Posterior cingulate gyrus (tissue), 11 donors: ENCODE measurements at places on chromosomes 6 and 20.

- no peak for DNase-seq
Measured at GRCh38 chr20:22768266-22769178, 184.2 kb upstream of the FOXA2 start.

- DNase-seq = no peak
Measured at GRCh38 chr20:32779500-32780211, 17.5 kb downstream of the DNMT3B start.

DNA sequence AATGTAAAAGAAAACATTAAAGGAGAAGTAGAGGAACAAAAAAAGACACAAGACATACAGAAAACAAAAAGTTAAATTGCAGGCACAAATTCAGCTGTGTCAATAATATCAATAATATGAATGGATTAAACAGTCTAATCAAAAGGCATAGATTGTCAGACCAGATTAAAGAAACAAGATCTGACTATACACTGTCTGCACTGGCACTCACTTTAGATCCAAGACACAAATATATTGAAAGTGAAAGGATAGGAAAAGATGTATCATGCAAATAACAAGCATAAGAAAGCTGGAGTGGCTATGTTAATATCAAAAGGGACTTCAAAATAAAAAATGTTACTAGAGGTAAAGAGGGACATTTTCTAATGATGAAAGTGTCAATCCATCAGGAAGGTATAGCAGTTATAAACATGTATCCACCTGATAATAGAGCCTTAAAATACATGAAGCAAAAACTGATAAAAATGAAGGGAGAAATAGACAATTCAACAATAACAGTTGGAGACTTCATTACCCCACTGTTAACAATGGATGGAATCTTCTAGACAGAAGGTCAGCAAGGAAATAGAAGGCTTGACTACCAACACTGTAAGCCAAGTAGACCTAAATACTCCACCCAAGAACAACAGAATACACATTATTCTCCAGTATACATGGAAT is 89.7 kb downstream of the HIVEP1 start:
- DNase-seq = no peak

DNA sequence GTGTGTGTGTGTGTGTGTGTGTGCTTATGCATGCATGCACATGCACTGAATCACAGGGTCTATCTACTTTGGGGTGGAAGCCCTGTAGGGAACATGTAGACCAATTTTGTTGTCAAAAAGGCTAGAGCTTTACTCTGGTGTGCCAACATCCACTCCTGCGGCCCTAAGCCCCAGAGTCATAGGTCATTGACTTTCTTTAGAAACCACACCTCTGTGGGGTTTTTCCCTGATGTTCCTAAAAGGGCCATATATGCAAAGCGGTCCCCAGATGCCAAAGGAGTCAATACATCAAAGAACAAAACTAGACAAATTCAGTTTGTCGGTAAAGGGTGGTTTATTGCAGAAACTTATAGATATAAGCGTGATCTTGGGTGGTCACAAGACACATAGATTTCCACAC is 29.8 kb upstream of the SLC2A12 start:
- no peak for DNase-seq

- no peak for DNase-seq
Measured at GRCh38 chr6:54525731-54526130, 217.5 kb downstream of the TINAG start.

GRCh38 chr20:47278907-47279348 is 77.6 kb downstream of the ZMYND8 start:
- DNase-seq = no peak

DNA sequence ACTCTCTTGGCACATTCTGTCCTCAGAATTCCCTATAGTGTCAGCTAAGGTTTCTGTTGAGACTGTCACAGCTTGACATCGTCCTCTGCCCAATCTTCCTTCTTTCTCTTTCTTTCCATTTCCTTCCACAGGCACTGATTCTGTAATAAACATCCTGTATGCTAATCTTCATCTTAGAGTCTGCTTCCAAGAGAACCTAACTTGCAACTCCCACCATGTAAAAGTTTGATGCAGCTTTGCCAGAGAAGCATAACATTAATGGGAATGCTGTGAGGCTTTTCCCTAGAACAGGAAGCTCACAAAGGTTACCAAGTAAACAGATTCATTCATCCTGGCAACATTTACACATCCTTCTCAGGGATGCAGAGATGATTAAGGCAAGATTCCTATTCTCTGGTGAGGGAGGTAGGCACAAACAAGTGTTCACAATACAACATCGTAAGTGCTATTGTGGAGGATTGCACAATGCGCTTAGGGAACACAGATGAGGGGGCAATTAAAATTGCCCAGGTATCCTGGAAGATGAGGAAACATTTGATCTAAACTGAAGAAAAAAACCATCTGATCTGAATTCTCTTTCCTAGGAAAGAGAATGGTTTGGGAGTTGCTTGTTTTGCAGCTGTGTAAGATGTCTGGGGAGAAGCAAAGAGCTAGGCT is 74.7 kb downstream of the GRM1 start:
- no peak for DNase-seq

DNA sequence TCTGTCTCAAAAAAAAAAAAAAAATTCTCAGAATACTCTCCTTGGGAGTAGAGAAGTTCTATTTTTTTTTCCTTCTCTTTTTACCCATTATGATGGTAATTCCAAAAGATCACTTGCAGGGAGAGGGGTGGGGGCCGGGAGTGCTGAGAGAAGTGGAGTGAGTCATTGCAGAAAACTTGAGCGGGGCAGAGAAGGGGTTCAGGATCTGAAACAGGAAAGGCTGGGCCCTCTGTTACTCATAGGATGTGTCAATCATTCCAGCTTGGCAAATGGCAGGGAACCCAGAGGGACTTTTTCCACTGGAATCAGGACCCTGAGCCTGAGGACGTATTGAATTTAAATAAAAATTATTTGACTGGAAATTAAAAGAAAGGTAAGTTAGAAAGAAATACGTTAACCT is 111.4 kb upstream of the ARMC2 start:
- DNase-seq = no peak

DNA sequence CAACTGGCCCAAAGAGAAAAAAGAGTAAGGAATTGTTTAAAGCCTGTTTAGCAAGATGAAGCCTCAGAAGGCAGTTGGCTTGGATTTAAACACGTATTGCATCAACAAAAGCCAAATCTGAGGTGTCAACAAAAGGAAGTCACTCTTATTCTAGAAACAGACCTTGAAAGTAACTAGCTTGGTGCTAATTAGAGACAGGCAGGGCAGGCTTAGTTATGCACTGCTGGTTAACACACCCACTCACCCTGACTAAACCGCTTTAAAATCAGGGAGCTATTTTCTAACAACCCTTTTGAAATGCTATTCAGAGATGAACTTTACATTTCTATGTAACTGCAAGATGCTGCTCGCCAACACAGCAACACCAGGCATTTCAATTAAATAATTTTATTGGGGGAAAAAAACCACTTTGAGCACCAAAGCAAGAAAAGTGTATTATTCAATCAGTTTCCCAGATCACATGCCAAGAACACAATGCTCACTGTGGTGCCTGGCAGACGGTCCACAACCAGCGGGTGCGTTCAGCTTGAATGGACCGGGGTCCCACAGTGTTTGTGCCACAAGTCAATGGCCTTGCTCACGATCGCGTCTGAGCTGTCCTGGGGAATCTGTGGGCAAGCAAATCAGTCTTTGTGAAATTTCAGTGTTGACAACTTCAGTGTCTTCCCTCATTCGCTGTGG is 23.6 kb downstream of the TBC1D7 start:
- peak; percentile 81 for DNase-seq

DNA sequence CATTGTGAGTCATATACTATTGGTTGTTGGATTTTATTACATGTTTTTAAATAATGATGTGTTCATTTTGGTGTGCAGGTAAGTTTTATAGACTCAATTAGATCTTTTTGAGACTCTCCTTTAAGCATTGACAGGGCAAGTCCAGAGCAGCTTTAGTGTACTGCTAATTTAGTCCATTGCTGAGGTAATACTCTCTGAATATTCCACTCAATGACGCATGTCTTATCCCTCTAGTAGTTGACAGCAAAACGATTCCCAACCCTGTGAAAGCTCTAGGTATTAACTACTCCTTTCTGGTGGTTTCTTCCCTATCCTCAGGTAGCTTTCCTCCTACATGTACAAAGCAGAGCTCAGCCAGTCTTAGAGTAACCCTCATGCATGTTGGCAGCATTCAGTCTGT is 373.5 kb upstream of the MAP3K7 start:
- no peak for DNase-seq

GRCh38 chr6:30304002-30304401 is 22.7 kb upstream of the TRIM39 start:
- no peak for DNase-seq

- no peak for DNase-seq
Measured at GRCh38 chr20:8782804-8783203, 286.1 kb upstream of the PLCB4 start.

- DNase-seq = no peak
Measured at GRCh38 chr6:139762587-139763031, 388.2 kb upstream of the CITED2 start.

DNA sequence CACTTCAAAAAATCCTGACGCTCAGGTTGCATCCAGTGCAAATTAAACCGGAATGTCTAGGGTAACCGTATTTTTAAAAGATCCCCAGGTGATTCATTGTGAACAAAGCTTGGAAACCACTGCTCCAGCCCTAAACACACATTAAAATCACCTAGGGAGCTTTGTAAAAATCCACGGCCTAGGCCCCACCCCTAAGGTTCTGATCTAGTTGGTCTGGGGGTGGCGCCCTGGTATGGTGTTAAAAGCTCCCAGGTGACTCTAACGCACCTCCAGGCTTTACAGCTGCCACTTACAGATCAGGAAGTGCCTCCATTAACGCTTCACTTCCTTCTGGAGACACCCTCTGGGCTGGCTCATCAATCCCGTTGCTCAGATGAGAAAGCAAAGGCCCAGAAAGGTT is 92.2 kb downstream of the GRM4 start:
- no peak for DNase-seq

- no peak for DNase-seq
Measured at GRCh38 chr6:137722749-137723272, 144.2 kb upstream of the TNFAIP3 start.

DNA sequence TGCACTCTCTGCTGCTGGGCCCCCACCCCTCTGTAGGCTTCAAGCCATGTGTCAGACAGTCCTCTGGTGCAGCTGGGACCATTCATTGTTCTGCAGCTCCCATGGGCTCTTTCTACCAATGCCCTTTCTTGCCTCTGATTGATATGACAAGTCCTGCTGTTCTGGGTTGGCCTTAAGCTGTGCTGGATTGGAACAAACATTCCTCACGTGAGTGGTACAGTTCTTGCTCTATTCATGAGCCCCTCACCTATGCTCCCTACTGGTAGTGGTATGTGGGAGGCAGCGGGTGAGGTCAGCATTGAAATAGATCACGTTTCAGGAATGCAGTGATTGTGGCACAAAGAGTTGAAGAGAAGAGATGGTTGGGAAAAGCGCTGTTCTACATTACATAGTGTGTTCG is 48.8 kb upstream of the RALY start:
- no peak for DNase-seq

GRCh38 chr6:89251170-89251569 is 34.0 kb upstream of the GABRR1 start:
- no peak for DNase-seq

DNA sequence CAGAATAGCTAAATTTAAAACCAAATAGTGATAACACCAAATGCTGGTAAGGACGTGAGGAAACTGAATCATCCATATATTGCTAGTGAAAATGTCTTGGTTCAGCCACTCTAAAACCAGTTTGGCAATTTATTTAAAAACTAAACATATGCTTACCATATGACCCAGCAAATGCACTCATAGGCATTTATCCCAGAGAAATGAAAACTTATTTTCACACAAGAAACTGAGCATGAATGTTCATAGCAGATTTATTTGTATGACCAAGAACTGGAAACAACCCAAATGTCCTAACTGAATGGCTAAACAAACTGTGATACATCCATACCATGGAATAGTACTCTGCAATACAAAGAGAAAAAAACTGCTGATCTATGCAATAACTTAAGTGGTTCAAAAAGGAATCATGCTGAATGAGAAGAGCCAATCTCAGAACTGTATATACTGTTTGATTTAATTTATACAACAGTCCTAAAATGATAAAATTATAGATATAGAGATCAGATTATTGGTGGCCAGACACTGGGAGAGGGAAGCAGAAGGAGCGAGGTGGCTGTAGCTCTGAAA is 115.6 kb upstream of the ADGRF1 start:
- no peak for DNase-seq

DNA sequence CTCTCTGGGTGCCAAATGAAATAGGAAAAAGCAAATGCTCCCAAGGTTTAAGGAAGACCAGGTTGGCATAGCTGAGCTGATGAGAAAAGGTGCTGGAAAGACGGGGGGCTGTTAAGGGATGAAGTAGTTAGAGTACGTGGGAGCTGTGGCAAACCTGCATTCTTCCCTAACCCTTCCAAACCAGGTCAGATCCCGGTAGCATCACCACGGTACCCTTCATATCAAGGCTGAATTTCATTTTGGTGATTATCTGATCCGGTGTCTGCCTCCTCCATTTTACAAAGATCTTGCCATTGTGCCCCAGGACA is 68.0 kb upstream of the PIM1 start:
- no peak for DNase-seq

DNA sequence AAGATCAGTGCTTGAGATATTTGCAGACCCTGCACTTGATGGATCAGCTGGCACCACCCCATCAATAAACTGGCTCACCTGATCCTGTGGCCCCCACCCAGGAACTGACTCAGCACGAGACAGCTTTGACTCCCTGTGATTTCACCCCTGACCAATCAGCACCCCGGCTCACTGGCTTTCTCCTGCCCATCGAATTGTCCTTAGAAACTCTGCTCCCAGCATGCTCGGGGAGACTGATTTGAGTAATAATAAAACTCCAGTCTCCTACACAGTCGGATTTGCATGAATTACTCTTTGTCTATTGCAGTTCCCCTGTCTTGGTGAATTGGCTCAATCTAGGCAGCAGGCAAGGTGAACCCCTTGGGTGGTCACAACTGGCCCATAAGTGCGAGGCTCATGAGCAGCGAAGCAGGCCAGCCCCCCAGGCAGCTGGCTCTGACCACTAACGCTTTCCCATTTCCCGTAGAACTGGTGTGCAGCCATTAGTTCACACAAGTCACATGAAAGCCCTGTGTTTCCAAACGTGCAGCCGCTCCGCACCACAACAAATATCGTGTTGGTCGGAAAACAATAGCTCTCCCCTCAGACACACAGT is 79.6 kb downstream of the RSPH3 start:
- no peak for DNase-seq

DNA sequence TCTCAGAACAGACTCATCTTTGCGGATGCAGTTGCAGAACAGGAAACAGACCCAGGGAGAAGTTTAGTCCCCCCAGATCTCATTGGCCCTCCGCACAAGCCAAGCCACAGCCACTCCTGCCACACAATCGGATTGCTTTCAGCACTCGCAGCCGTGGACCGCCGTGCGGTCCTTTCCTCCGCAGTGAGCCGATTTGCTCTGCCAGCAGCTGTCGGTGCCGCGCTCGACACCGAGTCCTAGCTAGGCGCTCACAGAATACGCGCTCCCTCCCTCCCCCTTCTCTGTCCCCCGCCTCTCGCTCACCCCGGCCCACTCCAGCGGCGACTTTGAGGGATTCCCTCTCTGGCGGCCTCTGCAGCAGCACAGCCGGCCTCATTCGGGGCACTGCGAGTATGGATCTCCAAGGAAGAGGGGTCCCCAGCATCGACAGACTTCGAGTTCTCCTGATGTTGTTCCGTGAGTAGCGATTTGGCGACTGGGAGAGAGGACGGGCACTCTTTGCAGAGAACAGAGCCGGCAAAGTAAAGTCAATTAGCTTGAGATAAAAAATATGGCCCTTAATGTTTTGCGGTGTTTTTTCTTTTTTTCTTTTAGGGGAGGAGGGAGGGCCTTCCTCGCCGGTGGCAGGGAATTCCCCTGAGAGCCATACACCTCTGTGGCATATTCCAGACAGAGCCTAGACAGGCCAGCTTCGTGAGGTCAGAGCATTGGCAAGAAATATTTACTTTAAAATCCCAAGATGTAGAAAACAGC is at the start of gene LAMP5:
TSS of gene LAMP5 (plus strand) at position 130 of the 753 bp plus-strand sequence. CDS start at position 393, 263 bp downstream.
- no peak for DNase-seq
